ENCODE measurements at places on chromosomes 3 and 15.

DNA sequence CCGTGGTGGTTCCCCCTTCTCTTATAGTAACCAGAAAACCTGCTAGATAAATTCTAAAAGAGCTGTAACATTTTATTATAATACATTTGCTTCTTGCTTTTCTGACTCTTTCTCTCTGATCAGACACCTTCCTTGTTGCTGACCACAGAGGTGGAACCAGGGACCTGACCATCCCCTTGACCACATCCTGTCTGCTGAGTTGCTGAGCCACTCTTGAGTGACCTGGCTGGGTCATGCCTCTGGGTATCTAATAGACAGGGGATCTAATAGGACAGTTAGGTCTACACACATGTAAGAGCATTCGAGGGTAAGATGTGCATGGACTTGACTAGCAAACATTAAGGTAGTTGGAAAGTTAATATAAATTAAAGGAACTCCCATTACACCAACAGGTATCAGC is 22.8 kb upstream of the TRIM59 start:
- DNase-seq, result no peak

- no peak for DNase-seq
Observed at GRCh38 chr15:38954090-38954489, 389.5 kb upstream of the RASGRP1 start.

GRCh38 chr15:94352636-94353487 is 121.5 kb downstream of the MCTP2 start:
- no peak for DNase-seq

DNA sequence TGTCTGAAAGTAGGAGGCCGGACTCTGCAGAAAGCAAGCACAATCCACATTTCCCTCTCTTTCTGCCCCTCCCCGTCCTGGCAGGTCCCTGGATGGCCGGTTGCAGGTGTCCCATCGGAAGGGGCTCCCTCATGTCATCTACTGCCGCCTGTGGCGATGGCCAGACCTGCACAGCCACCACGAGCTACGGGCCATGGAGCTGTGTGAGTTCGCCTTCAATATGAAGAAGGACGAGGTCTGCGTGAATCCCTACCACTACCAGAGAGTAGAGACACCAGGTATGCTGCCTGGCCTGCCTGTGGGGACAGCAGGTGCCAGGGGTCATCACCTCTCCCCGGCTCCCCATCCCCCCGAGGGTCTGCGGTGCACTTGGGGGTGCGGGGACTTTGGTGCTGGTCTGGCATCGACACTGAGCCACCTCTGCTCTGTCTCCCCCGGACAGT is 89.6 kb downstream of the AAGAB start:
- DNase-seq, result no peak

DNA sequence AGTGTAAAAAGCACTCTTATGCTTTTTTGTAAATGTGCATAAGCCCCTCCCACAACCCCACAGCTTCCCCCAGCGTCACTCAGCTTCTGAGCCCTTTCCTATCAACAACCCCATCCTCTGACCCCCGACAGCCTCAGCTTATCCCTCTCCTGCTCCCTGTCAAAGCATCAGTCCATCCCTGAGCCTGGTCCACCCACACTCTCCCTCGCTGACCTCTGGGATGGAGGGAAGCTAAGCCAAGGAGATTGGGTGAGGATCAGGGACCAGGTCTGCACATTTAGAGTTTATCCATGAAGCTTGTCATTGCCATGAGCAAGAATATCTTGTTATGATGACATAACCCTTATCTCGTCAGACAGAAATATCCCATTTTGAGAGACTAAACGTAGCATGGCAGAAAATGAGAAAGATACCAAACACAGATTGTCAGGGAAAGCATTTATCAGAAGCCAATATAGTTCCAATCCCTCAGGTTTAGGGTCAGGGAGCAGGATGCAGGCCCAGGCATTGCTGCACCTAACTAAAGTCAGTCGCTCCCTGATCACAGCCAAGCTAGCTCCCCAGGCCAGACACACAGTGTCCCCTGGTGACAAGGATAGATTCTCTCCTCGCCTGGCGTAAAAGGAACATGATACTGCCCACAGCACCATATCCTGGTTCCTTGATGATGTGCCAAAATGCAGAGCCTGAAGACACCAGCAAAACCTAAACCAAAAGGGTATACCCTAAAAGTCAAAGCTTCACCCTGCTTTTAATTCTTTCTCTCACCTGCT is 66.9 kb downstream of the DCLK3 start:
- DNase-seq, result no peak

DNA sequence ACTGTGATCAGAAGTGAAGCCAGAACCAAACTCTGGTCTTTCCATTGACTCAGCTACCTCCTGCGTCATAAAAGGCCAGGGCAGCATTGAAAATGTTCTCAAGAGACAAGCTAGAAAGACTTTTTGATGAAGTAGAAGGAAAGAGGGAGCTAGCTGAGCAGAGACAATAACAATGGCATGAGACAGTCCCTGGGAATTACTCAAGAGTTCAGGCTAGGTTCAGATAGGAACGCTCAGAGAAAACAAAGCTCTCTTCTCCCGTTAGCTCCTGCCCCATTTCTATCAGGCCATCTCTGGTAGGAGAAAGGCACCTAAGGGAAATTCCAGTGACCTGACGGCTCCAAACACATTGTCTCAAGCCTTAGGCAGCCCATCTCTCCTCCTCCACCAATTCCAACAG is 7.0 kb upstream of the OXTR start:
- DNase-seq, result no peak

GRCh38 chr15:25875566-25875965 is 12.4 kb upstream of the ATP10A start:
- no peak for DNase-seq

DNA sequence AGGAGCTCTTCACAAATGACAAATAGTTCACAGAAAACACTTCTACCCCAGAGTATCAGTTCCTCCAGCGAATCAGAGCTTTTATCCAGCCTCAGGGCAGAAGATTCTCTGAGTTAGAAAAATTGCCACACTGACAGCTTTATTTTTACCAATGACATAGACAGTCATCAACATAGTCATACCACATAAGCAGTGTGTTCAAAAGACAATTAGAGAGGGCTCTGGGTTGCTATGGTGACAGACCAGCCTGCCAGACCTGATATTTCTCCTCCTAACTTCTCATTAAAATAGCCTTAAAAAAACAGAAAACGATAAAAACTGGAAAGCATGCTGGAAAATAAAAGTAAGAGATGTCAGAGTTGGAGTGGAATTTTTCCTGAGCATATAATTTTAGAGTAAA is 45.9 kb upstream of the COL6A5 start:
- DNase-seq, result no peak

GRCh38 chr3:64398476-64398875 is 173.2 kb upstream of the PRICKLE2 start:
- DNase-seq, result no peak

DNA sequence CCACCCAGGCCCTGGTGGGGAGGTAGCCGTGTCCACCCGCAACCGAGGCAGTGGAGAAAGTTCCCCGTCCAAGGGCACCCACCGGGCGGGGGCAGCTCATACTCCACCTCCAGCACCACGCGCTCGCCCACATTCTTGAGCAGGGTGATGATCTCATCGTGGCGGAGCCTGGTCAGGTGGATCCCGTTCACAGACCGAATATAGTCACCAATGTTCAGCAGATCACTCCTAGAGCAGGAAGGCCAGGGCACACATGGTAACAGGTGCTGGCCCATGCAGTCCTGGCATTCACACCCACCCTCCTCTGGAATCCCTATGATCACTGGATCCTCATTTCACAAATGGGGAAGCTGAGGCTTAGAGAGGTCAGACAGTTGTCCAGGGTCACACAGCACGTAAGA is 15.8 kb downstream of the GRIP2 start:
- DNase-seq, result no peak

- no peak for DNase-seq
Observed at GRCh38 chr15:29376590-29376989, 107.0 kb upstream of the NSMCE3 start.

- DNase-seq, result no peak
Observed at GRCh38 chr15:101124731-101125451, 127.0 kb downstream of the CHSY1 start.

DNA sequence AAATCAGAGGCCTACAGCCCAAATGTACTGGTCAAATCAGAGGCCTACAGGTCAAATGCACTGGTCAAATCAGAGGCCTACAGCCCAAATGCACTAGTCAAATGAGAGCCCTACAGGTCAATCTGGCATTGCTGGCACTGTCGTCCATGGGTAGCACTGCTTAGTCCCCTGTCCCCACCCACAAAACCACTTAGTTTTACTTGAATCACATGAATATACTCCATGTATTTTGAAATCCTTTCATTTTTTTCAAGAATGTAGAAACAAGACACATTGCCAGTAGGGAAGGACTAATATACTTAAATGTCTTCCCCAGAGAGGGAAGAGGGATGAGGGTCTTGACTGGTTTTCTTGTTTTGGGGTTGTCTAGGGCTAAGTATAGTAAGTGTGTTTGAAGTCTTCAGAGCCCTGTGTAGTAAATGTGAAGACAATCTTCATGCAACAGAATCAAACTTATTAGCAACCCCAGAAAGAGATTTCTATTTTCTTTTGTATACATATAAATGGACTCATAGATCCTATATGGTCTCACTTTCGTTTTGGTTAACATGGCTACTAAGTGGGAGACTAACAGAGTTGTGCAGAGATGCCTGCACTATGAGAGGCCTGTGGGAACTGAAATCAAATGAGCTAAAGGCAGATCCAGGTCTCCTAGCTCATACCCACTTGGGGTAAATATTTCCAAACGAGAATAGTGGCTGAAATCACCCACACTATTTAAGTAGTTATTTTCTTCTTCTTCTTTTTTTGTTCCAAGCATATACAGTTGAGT is 38.3 kb upstream of the DCUN1D1 start:
- DNase-seq, result no peak

GRCh38 chr3:115666081-115666480 is 42.8 kb downstream of the GAP43 start:
- no peak for DNase-seq

DNA sequence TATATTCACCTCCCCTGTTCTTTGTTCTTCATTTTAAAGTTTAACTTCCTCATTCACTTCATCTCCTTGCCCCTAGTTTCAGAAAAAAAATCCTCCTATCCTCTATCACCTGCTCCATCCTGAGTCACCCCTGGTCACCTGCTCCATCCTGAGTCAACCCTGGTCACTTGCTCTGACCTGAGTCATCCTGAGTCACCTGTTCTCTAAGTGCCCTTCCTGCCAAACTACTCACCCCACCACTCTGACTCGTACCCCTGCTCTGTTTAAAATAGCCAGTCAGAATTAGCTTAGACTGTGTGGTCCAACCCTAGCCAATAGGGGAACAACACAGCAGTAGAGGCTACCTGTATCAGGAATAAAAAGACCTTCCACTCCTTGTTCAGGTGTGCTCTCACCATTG is 716.9 kb downstream of the ZBBX start:
- DNase-seq, result no peak

DNA sequence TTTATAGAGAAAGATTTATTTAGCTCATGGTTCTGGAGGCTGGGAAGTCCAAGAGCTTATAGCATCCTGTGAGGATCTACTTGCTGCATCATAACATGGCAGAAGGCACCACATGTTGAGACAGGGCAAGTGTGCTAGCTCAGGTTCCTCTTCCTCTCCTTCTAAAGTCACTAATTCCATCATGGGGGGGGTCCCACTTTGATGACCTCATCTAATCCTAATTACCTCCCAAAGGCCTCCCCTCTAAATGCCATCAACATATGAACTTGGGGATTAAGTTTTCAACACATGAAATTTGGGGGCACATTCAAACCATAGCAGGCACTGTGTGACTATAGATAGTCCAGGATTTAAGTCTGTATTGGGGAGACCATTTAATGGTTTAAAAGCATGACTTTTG is 297.1 kb upstream of the ROPN1 start:
- no peak for DNase-seq

- DNase-seq, result no peak
Observed at GRCh38 chr3:5476403-5476802, 288.9 kb downstream of the EDEM1 start.

DNA sequence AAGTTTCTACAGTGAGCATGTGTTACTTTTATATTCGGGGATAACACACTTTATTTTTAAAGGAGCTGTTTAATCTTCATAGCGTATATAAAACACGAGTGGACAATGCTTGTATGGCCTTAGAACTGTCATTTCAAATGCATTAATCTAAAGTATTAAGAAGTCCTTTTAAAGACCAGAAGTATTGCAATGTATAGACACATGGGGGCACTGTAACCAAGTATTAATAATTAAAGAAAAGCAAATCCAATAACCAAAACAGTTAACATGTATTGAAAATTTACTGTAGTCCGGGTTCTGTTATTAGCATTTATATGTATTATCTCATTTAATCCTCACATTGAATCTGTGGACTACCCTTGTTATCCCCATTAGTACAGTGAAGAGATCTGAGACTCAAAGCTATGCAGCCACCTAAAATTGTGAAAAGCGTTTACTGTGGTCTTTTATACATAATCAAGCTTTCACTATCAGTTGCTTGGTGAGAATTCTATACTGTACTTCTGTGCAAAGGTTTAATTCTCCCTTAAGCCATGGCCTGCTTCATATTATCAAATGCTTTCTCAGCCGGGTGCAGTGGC is 10.1 kb downstream of the ARL14 start:
- DNase-seq, result no peak

GRCh38 chr15:77416954-77417353 is 3.0 kb downstream of the PEAK1 start:
- no peak for DNase-seq

- DNase-seq, result no peak
Observed at GRCh38 chr3:14244521-14245247, 66.1 kb downstream of the LSM3 start.

Data from effector memory CD4-positive, alpha-beta T cell (primary cell).